ENCODE measurements at places on chromosomes 16 and 17.

DNA sequence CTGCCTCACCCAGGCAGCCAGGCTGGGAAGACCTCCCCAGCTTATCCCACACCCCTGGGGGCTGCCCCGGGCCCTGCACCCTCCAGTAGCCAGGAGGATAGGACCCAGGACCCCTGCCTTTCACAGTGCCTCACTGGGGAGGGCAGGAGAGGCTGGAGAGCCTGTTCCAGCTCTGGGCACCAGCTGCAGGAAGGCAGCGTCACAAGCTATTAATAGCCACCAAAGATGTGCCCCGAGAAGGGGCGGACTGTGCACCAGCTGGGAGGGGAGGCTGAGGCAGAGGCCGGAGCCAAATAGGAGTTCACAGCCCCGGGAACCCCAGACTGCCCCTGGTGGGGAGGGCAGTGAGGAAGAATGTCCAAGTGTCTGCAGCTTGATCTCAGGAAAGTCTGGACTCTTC, 8.8 kb downstream of the SBK1 start:
- DNase-seq = no peak

DNA sequence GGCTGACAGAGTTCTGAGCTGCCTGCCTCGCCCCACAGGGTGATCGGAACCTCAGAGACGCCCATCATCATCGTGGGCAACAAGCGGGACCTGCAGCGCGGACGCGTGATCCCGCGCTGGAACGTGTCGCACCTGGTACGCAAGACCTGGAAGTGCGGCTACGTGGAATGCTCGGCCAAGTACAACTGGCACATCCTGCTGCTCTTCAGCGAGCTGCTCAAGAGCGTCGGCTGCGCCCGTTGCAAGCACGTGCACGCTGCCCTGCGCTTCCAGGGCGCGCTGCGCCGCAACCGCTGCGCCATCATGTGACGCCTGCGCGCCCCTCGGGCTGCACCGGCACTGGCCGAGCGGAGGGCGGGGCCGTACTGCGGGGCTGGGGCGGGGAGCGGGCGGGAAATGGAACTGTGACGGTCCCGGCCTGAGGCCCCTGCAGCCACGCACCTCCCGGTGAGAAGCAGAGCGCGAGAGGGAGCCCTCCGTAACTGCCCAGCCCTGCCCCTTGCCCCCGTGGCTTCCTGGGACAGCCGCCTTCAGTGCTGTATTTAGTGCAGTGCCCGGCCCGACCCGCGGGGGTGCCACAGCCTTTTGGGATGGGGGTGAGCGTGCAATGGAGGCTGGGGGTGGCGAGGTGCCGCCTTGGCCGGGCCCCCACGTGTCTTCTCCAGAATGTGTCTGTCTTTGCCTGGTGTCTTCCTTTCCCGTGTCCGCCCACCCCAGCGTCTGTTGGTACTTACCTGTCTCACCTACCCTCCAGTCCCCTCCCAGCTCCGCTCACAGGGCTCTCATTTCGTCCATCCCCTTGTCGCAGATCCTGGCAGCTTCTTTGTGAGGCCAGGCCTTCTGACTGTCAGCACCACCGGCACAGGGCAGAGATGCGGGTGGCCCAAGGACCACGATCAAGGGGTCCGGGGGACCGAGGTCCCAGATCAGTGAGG, 9.8 kb downstream of the RASL10B start:
- DNase-seq = no peak

- DNase-seq = no peak
These were observed 179.3 kb downstream of the SLC39A11 start for GRCh38 chr17:72913142-72913682.

GRCh38 chr16:88920618-88921590, 54.4 kb upstream of the PABPN1L start:
- no peak for DNase-seq

- DNase-seq = no peak
These were observed 20.7 kb downstream of the GSG1L start for GRCh38 chr16:28042811-28043210.

All from OCI-M1 (cell line).